ENCODE measurements at places on chromosomes 5 and 9. TPM values are rescaled to one million over a fixed set of nuclear protein-coding genes. Genes with fewer than 3 reads are reported as not detected.

UHRF2 gene
- total RNA-seq = 65.6 TPM

GRCh38 chr9:20538956-20539355, 83.3 kb downstream of the MLLT3 start:
- no peak for DNase-seq

GPR151 gene
- total RNA-seq = not detected

MARCHF11 gene
- total RNA-seq = not detected

CATSPER3 gene
- not detected for total RNA-seq

GRCh38 chr5:12016159-12016746, 112.0 kb upstream of the CTNND2 start:
- DNase-seq = no peak

DNA sequence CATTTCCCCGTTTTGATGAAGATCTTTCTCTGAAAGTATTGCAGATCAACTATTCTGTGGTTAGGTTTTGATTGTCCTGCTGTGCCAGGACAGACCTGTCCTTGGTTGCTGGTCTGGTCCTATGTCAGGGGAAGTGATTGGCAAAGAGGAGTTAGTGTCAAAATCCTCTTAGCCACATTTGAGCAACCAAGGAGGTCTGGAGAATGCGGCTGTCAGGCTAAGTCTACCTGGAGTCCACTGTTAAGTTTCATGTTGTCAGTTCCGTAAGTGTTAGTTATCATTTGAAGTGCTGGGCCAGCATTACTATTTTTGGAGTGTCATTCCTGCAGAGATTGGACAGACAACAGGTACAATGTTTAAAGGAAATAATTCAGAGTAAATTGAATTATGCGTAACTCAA, 62.3 kb downstream of the UBE2QL1 start:
- no peak for DNase-seq

SLC28A3 gene
- under 0.01 TPM for total RNA-seq

DNA sequence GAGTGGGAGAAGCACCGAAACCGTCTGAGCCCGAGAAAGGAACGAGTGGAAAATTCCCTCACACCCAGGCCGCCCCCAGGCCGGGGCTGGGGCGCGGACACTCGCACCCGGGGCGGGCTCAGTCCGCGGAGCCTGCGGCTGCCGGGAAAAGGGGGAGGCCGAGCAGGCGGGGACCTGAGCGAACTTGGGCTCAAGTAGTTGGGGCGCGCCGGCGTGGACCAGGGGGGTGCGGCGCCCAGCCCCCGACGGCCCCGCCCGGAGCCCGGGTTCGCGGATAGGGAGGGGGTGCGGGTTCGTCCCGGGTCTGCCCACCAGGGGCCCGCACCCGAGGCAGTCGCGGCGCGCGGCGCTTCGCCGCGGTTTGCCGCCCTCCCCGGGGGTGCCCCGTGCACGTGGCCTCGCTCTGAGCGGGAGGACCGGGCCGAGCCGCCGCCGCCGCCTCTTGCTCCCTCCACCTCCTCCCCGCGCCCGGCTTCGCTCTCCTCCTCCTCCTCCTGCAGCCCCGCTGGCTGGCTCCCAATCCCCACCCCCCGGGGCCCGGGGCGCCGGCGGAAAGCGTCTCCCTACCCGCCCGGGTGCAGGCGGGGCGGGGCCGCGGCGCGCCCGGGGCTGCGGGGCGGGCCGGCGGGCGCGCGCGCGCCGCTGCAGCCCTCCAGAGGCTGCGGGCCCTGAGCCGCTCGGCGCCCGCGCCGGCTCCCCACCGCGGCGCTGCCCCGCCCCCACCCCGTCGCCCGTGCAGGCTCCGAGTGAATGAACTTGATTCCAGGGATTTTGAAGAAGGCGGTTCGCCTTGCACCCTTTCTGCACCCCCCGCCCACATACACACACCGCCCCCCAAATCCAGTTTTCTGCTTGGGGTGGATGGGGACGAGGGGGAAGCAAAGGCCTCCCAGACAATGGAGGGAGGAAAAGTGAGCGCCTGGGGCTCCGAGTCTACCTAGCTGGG, 1.3 kb upstream of the NFIB start:
- no peak for DNase-seq

GRCh38 chr9:8605096-8605495, 805.5 kb upstream of the DMAC1 start:
- no peak for DNase-seq

DNA sequence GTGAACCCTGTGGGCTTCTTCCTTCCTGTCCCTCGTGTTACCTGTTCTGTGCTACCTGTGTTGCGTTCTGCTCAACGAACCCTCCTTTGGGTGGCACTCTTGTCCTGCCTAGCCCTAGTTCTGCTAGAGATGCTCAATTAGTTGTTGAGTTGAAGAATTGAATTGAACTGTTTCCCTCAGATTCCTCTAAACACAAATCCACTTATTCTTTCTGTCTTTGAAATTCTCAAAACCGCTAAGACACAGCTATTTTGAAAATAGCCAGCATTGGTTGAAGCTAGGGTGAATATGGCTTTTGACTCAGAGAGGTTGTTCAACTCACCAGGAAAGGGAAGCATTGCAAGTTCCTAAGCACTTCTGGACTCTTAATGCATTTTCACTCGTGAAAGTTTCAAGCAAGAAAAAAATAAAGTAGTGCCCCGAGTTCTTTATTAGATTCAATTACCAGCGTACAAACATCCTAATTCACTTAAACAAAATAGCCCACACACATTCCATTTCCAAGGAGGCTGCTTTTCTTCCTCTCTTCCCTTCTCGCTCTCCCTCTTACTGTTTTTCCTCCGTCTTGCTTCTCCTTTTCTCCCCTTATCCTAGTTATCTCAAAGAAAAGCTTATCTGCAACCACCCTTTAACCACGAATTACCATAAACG, 642 bp upstream of the ITGA1 start:
- DNase-seq = no peak

TMEM215 gene
- total RNA-seq = not detected

GRCh38 chr5:131581702-131582101, 53.3 kb downstream of the RAPGEF6 start:
- DNase-seq = no peak

Data from glomerular endothelial cell (primary cell).